ENCODE measurements at places on chromosomes 2 and 18. TPM values are rescaled to one million over a fixed set of nuclear protein-coding genes. Genes with fewer than 3 reads are reported as not detected.

GRCh38 chr2:143420313-143420712, 291.1 kb downstream of the ARHGAP15 start:
- no peak overlapping the region for H3K27ac ChIP-seq
- H3K4me1 ChIP-seq = no peaks in the 10 kb centered on the region
- no peak overlapping the region for H3K4me3 ChIP-seq

DNA sequence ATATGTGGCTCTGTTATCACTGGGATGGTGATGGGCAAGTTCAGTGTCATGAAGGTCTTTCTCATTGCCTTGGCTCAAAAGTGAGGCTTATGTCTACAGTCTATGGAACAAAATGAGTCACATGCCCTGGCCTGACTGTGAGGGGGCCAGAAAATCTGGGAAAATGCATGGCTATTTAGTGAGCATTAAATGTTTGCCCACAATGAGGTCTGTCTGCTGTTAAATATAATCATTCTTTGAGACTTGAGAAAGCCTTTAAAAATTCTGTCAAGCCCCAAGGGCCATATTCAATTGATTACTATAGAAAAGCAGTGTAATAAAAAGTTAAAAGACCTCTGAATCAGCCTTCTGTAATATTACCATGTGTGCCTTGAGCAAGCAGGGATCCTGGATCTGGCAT, 5.5 kb upstream of the RNF144A start:
- H3K4me3 ChIP-seq = no peak overlapping the region
- H3K36me3 ChIP-seq = no peaks in the 10 kb centered on the region
- H3K4me1 ChIP-seq = no peaks in the 10 kb centered on the region
- no peak overlapping the region for H3K27ac ChIP-seq
- H3K27me3 ChIP-seq = no peaks in the 10 kb centered on the region

DNA sequence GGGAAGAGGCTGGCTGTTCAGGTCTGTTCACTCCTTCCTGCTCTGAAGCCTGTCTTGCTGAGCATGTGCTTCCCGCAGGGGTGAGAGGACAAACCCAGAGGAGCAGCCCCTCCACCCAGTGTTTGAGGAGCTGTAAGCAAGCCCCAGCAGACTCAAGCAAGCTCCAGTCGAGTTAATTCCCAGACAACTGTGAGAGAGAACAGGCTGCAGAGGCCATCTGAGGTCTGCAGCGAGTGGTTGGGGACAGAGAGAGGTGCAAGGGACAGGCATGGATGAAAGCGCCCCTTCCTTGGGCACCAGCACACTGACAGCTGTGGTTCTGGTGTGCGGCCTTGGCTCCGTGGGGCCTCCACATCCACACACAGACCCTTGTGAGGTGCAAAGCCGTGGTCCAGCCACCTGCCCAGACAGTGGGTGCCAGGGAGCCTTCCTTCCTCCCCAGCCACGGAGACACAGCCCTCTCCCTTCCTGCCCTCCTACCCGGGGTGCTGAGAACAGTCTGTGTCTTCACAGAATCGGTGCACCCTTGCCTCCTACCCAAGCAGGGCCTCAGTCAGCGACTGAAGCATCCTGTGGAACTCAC, 36.2 kb downstream of the MAL start:
- H3K4me3 ChIP-seq = no peak overlapping the region
- no peak for DNase-seq
- H3K27ac ChIP-seq = no peak overlapping the region
- H3K36me3 ChIP-seq = no peaks in the 10 kb centered on the region
- no peaks in the 10 kb centered on the region for H3K27me3 ChIP-seq
- H3K4me1 ChIP-seq = no peaks in the 10 kb centered on the region

PLCL1 gene
- polyA plus RNA-seq = 5.1 TPM

PDIA6 gene
- 92.2 TPM for polyA plus RNA-seq

All from aorta (tissue), 5 donors.